Renal pelvis (tissue), 12 donors: ENCODE measurements at places on chromosomes 11 and 22.

GRCh38 chr22:43363315-43364168 is 20.4 kb upstream of the SCUBE1 start:
- DNase-seq: no peak

GRCh38 chr11:37721485-37721884 is 1123.4 kb upstream of the RAG2 start:
- DNase-seq: no peak

DNA sequence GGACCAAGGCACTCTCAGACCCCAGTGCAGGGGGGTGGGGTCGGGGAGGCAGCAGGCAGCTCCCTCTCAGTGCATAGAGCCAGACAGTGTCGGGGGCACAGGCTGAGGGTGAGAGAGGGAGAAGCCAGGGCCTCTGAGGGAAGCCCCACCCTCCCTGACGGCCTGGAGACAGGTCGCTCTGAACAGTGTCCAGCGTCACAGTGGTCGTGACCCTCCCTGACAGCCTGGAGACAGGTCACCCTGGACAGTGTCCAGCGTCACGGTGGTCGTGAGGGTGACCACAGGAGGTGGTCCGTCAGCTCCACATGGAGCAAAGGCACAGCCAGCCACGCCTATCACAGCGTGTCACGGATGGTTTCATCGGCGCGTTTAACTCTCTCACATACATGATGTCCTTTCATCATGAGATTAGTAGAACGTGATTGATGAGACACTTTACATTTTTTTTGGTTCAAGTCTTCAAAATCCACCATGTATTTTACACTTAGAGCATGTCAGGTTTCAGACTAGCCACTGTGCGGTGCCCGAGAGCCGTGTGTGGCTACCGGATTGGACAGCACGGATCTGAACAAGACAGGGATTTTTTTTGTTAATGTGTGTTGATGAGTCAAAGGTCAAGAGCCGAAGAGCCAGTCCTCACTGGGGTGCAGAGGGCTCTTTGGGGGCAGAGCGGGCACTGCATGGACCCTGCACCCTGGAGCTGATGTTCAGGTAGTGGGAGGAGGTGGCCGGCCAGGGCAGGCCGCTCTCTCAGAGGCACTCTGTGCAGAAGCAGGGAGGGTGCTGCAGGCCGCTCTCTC is 23.9 kb upstream of the PANX2 start:
- peak; percentile 60 for DNase-seq

DNA sequence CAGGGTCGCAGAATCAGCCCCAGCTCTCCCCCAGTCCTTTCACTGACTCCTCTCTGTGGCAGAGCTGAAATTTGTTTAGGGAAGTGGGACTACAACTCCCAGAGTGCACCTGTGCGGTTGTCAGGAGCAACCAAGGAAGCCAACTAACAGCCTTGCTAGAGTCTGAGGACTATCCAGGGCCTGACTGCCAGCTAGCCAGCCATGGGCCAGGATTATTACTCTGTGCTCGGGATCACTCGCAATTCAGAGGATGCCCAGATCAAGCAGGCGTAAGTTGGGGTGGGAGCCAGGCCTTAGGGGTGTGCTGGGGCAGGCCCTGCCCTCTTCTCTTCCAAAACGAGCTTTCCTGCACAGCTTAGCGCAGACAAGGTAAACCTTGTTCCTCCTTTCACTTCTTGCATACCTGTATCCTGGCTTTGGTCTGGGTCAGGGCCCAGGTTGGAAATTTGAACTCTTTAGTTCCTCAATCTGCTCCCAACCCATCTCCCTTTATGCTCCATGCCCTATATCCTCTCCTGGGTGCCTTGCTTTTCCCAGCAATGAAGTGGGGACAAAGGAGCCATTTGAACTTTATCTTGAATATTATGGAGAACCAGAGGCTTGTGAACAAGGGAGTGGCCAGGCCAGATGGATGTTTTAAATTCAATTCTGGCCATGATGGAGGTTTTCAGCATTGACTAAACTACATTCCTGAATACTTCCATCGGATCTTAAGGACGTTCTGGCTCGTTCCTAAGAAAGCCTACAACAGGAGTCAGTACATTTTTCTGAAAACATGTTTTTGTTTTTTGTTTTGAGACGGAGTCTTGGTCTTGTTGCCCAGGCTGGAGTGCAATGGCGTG is at the start of gene DNAJB13:
Gene DNAJB13, plus strand, starts transcription at position 158 of the 842 bp plus-strand sequence. Its CDS starts 44 bp downstream, at position 202.
- peak; percentile 62 for DNase-seq

GRCh38 chr11:70915158-70915985 is 337.0 kb downstream of the SHANK2 start:
- no peak for DNase-seq

GRCh38 chr22:19880786-19881569 is 26.3 kb upstream of the GNB1L start:
- peak; percentile 85 for DNase-seq

- no peak for DNase-seq
Observed at GRCh38 chr11:4095509-4096230, 1.1 kb downstream of the RRM1 start.

DNA sequence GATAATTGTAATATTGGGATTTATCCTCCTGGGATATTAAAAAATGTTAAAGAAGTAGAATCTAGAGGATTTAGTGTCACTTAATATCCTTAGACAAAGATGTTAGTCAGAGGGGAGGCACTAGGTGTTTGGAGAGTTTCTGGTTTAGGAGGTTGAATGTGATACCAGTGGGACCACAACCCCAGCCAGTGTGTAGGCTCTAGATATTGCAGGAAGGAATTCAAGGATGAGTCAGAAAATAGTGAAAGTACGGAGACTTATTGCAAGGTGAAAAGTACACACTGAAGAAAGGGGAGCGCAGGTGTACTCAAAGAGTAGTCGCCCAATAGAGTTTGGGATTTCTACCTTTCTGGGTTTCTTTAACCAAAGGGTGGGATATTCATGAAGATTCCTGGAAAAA is 5.7 kb upstream of the TMEM41B start:
- DNase-seq: no peak

DNA sequence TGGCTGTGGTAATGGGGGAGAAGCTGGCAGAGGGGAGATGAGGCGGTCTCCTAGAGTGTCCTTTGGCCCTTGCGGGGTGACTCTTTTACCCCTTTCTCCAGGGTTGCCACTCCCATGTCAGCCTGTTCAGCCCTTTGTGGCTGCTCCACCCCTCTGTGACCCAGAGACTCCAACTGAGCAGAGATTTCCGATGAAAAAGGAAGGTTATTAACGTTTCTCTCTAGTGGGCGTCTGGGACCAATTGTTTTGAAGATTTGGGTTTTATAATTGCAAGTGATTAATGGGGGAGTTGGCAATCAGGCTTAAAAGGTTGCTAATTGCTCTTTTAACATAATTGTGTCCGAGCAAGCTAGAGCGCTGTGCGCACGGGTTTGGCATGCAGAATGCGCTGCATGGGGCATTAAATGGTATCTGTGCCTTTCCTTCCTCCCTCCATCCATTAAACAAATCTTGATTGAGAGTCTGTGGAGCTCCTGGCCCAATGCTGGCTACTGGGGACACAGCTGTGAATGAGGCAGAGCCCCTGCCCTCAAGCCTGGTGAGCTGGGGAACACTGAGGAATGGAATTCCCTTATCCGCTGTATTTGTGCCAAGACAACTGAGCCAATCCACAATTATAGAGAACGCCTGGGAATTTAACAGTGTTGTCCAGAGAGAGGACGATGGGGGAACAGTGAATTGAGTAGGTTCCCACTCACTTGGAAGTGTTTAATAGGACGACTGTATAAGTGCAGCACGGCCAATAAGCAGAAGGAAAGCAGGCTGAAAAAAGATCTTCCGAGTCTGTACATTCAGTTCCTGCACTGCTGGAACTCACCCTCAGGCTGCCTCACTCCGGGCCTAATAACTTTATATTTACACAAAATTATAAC is 295.9 kb downstream of the MIAT start:
- no peak for DNase-seq

GRCh38 chr11:84292006-84292405 is 1005.8 kb upstream of the CCDC90B start:
- no peak for DNase-seq

- DNase-seq: no peak
Observed at GRCh38 chr22:17890245-17890671, 116.0 kb upstream of the BID start.

- peak; percentile 4 for DNase-seq
Observed at GRCh38 chr11:93740031-93740729, 1.1 kb downstream of the TAF1D start.

GRCh38 chr22:44623771-44624510 is 78.1 kb upstream of the PRR5 start:
- DNase-seq: no peak

GRCh38 chr11:7936615-7937014 is 4.9 kb downstream of the OR10A3 start:
- DNase-seq: no peak

DNA sequence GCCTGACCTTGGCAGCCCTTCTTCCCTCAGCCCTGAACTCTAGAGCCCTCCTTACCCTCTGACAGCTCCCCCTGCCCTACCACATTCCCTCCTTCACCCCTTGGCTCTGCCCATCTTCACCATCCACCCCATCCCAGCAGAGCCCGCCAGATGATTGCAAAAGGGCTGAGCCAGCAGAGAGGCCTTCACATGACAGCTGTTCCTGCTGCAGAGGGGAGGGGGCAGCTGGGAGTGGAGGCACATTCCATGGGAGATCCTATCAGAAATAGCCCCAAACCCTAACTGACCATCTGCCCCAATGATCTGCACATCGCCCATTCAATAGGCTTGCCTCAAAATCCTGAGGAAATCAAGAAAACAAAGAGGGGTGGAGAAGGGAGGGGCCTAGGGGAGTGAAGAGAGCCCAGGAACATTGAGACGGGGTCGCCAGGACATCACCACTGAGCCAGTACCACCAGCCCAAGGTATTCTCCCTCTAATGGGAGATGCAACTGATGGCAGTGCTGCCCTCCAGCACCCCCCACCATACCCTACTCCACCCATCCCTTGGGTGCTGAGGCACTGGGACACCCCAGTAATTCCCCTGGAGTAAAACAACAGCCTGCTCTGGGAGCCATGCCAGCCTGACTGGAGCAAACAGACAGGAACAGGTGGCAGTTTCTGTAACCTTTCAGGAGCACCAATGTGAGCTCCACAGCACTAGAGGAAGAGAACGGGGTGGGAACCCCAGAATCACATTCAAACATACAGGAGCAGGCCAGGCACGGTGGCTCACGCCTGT is 8.0 kb upstream of the AHNAK start:
- no peak for DNase-seq

GRCh38 chr22:22820626-22821025 is 67.0 kb upstream of the IGLL5 start:
- DNase-seq: no peak
